Caco-2 (cell line): ENCODE measurements at places on chromosomes 5 and 9. TPM values are rescaled to one million over a fixed set of nuclear protein-coding genes. Genes with fewer than 3 reads are reported as not detected.

DNA sequence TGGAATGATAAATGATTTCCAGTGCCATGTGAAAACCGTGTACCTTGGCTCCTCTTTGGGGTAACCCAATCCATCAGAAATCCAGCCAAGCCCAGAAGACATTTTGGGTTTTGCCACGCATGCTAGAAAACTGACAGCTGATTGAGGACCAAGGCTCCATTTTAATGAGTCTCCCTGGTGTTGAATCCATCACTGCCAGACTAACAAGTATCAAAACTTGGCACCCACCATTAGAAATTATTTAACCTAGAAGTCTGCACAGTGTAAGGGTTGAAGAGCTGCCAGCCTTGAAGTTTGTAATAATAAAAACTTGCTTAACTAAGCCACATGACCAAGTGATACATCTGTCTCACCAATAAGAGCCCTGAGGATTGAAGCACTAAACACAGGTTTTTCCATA, 369.9 kb downstream of the DNAH5 start:
- no peak overlapping the region for H3K4me3 ChIP-seq
- DNase-seq = no peak
- H3K27me3 ChIP-seq = no peaks in the 10 kb centered on the region
- no peak overlapping the region for H3K27ac ChIP-seq
- no peaks in the 10 kb centered on the region for H3K4me1 ChIP-seq
- no peaks in the 10 kb centered on the region for H3K36me3 ChIP-seq

- H3K4me1 ChIP-seq = no peaks in the 10 kb centered on the region
- H3K27ac ChIP-seq = no peak overlapping the region
- no peak for DNase-seq
These were observed 377.1 kb downstream of the SPOCK1 start for GRCh38 chr5:137122075-137122474.

DNA sequence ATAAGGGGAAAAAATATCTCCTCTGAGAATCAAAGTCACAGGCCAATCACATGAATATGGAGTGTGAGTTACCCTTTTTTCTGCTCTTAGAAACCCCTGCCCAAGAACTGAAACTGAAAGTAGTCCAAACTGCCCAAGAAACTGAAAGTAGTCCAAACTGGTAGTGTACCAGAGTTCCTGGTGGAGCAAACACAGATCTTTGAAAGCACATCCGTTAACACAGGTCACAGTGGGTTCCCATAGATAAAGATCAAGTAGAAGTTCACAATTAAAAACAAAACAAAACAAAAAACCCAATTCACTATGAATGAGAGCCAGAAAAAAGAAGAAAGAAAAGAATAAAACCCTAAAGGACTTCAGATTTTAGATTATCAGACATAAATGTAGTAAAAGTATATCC, 332.4 kb upstream of the EFNA5 start:
- no peak overlapping the region for H3K4me3 ChIP-seq
- no peak overlapping the region for H3K27ac ChIP-seq
- H3K36me3 ChIP-seq = no peaks in the 10 kb centered on the region
- no peaks in the 10 kb centered on the region for H3K27me3 ChIP-seq
- H3K4me1 ChIP-seq = no peaks in the 10 kb centered on the region
- DNase-seq = no peak

- H3K27me3 ChIP-seq = no peaks in the 10 kb centered on the region
- no peak overlapping the region for H3K4me3 ChIP-seq
- H3K4me1 ChIP-seq = no peaks in the 10 kb centered on the region
- no peak overlapping the region for H3K27ac ChIP-seq
- no peak for DNase-seq
- H3K36me3 ChIP-seq = no peaks in the 10 kb centered on the region
These were observed 17.0 kb upstream of the NTNG2 start for GRCh38 chr9:132144708-132145365.

GRCh38 chr5:171762021-171762608, 23.5 kb upstream of the SMIM23 start:
- H3K27ac ChIP-seq = no peak overlapping the region
- no peak for DNase-seq
- H3K27me3 ChIP-seq = no peaks in the 10 kb centered on the region; the same call in 1 of the 2 replicates

GRCh38 chr9:114538241-114538640, 33.0 kb upstream of the WHRN start:
- H3K36me3 ChIP-seq = no peaks in the 10 kb centered on the region
- no peaks in the 10 kb centered on the region for H3K27me3 ChIP-seq
- peak; percentile 68 for DNase-seq
- H3K4me1 ChIP-seq = no peaks in the 10 kb centered on the region
- H3K4me3 ChIP-seq = no peak overlapping the region

GRCh38 chr5:51278539-51278938, 104.7 kb upstream of the ISL1 start:
- no peak overlapping the region for H3K4me3 ChIP-seq
- H3K36me3 ChIP-seq = no peaks in the 10 kb centered on the region
- H3K27ac ChIP-seq = no peak overlapping the region
- H3K27me3 ChIP-seq = no peaks in the 10 kb centered on the region

DNA sequence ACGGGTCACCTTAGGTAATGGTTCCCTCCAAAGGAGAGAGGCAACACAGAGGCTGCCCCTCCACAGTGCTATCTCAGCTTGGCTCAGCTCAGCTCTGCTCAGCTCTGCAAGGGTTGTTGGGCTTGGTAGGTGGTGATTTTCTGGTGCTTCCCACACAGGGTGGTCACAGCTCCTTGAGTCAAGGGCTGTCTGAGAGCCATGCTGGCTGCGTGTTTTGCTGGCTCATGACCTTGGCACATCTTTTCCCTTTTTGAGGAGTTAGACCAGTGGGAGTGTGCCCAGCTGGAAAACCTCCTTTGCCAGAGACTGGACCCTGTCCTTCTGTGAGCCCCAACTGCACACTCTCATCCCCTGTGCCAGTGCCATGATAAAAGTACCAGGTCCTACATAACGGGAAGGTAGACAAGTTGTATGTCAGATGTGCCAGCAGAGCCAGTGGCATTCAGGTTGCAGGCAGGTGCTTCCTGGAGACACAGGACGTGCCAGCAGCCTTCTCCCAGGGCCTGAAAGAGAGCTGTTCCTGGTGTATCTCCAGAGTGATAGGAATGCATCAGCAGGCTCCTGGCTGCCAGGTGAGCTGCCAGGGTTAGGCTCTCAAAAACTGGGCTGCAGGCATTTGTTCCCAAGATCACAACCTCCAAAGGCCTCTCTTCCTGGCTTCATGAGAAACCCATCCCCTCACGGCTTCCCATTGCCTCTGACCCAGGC, 118.6 kb upstream of the CXCL14 start:
- no peaks in the 10 kb centered on the region for H3K27me3 ChIP-seq
- no peak for DNase-seq
- no peaks in the 10 kb centered on the region for H3K36me3 ChIP-seq
- no peak overlapping the region for H3K4me3 ChIP-seq
- H3K4me1 ChIP-seq = no peaks in the 10 kb centered on the region

GRCh38 chr9:127143920-127144465, 21.6 kb upstream of the ANGPTL2 start:
- H3K4me1 ChIP-seq = no peaks in the 10 kb centered on the region
- no peak overlapping the region for H3K4me3 ChIP-seq
- no peak for DNase-seq
- H3K36me3 ChIP-seq = no peaks in the 10 kb centered on the region; the same call in 1 of the 2 replicates
- H3K27me3 ChIP-seq = no peaks in the 10 kb centered on the region

DNA sequence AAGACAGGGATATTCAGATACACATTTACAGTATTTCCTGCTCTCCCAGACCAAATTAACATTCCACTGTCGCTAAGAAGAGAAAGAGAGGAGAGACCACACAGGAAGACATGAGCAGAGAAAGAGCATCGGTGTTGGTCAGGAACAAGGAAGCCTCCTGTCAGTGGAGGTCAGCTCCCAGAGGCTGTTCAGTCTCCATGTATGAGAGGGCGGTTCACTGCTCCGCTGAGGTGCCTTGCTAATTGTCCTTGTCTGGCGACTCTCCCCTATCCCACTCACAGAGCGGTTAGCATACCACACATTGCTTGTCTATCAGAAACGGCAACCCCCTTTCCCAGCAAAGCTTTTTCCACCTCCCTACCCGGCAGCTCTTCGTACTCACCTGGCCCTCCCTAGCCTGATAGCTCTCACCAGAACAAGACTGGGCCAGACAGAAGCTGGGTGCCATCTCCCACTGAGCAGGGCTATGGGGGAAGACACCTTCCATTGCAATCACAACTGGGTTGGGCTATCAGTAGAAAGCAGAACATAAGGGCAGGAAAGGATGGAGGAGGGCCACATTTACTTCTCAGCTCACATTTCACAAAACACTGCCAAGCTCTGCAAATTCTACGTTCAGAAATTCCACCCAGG, 58.6 kb upstream of the LMNB1 start:
- no peaks in the 10 kb centered on the region for H3K4me1 ChIP-seq
- H3K4me3 ChIP-seq = no peak overlapping the region
- peak; percentile 48 for DNase-seq
- H3K36me3 ChIP-seq = no peaks in the 10 kb centered on the region

GRCh38 chr9:21047281-21047691, 15.8 kb upstream of the HACD4 start:
- H3K4me1 ChIP-seq = no peaks in the 10 kb centered on the region
- DNase-seq = no peak
- H3K27ac ChIP-seq = no peak overlapping the region
- no peaks in the 10 kb centered on the region for H3K36me3 ChIP-seq

- no peak overlapping the region for H3K27ac ChIP-seq
- peaks cover 12% of the 10 kb centered on the region; the same call in 1 of the 2 replicates for H3K4me1 ChIP-seq
- H3K36me3 ChIP-seq = no peaks in the 10 kb centered on the region
- DNase-seq = no peak
These were observed 53.7 kb upstream of the FABP6 start for GRCh38 chr5:160175438-160176218.

GRCh38 chr5:104265531-104266140, 703.0 kb upstream of the NUDT12 start:
- no peaks in the 10 kb centered on the region for H3K36me3 ChIP-seq
- no peak for DNase-seq
- no peaks in the 10 kb centered on the region for H3K27me3 ChIP-seq
- H3K27ac ChIP-seq = no peak overlapping the region
- H3K4me3 ChIP-seq = no peak overlapping the region

- H3K27ac ChIP-seq = no peak overlapping the region
- no peaks in the 10 kb centered on the region for H3K36me3 ChIP-seq
- H3K27me3 ChIP-seq = no peaks in the 10 kb centered on the region
- DNase-seq = no peak
- no peaks in the 10 kb centered on the region for H3K4me1 ChIP-seq
- H3K4me3 ChIP-seq = no peak overlapping the region
These were observed 159.9 kb downstream of the NTRK2 start for GRCh38 chr9:84829471-84829870.

GRCh38 chr5:42642006-42642405, 114.6 kb upstream of the CCDC152 start:
- H3K27me3 ChIP-seq = no peaks in the 10 kb centered on the region
- no peak overlapping the region for H3K4me3 ChIP-seq
- no peaks in the 10 kb centered on the region for H3K36me3 ChIP-seq
- DNase-seq = no peak
- 0 out of 2 replicates have a peak, but pooled peaks cover 4% of the 10 kb centered on the region for H3K4me1 ChIP-seq

DNA sequence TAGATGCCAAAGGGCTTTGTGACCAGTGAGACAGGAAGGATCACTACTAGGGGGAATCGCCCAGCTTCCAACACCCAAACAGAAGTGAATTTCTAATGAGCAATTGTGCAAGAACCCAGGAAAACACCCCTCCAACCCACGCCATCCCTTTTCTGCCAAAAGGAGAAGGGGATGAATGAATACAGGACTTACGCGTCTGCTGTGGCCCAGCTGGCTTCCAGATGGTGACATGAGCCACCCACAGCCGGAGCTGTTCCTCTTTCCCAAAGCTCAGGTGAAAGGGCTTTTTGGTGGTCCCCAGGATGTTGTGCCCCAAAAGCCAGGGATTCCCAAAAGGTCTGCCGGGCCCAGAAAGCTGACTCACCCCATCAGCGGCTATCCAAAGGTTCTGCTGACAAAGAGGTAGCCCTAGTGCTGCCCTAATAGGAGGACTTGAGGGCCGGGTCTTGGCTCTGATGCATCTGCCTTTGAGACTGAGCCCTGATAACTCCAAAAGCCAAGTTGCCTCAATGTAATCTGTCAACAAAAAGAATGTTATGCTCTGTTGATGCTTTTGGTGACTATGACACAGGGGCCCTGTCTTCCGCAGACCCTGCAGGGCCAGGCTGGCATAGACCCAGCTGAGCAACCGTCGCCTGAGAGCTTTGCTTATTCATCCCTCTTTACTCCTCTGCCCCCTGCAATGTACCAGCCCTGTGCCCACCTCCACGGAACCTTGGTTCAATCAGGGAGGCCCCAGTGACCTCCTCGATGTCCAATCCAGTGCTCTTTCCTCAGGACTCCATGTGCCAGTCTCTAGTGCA, 14.5 kb downstream of the GSN start:
- no peak overlapping the region for H3K4me3 ChIP-seq
- no peaks in the 10 kb centered on the region for H3K27me3 ChIP-seq
- H3K4me1 ChIP-seq = peaks cover 55% of the 10 kb centered on the region
- no peak for DNase-seq

DNA sequence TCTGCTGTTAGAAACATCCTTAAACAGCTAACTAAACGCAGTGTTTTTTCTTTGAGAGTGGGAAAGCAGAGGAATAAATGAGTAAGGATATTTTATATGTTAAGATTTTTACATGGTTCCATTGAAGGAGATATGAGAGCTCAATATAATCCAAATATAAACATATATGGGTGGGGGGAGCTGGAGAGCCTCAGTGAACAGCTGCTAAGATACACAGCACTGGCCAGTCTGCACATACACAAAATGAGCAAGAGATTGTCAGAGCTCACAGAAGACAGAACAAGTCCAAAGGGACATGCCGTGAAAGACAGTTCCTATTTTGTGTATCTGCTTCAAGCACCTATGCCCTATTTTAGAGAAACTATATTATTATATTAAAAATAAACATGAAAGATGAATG, 46.9 kb downstream of the CLINT1 start:
- H3K4me1 ChIP-seq = no peaks in the 10 kb centered on the region
- H3K27me3 ChIP-seq = no peaks in the 10 kb centered on the region
- no peak for DNase-seq
- H3K36me3 ChIP-seq = peaks cover 2% of the 10 kb centered on the region; the same call in 1 of the 2 replicates
- H3K4me3 ChIP-seq = no peak overlapping the region
- no peak overlapping the region for H3K27ac ChIP-seq

The SLC34A3 gene
- 0.19 TPM in 1 of 2 replicates, not detected in the other for total RNA-seq

The PBX3 gene
- 7.7 and 12.4 TPM in 2 replicates for total RNA-seq

The LCN12 gene
- total RNA-seq = 20.0 and 23.2 TPM in 2 replicates

The ARSI gene
- 0.52 and 0.65 TPM in 2 replicates for total RNA-seq

The LCN2 gene
- not detected in 2 replicates for total RNA-seq

The MZB1 gene
- not detected in 2 replicates for total RNA-seq

The DCAF12 gene
- 33.0 and 34.1 TPM in 2 replicates for total RNA-seq

The MARCOL gene
- total RNA-seq = not detected in 2 replicates

The RGS3 gene
- 70.8 and 71.1 TPM in 2 replicates for total RNA-seq
